Colonic mucosa (tissue), 4 donors: ENCODE measurements at places on chromosomes 5 and 9. TPM values are rescaled to one million over a fixed set of nuclear protein-coding genes. Genes with fewer than 3 reads are reported as not detected.

Gene EGFLAM
- 2.0 TPM for total RNA-seq

Gene GPR21
- total RNA-seq = 1.2 TPM

Gene IL13
- not detected for total RNA-seq

Gene ZBED3
- 10.2 TPM for total RNA-seq

Gene IFNA14
- not detected for total RNA-seq

Gene BTF3
- 610 TPM for total RNA-seq

- no peak overlapping the region for H3K4me3 ChIP-seq
- H3K4me1 ChIP-seq = no peaks in the 10 kb centered on the region
- no peaks in the 10 kb centered on the region for H3K36me3 ChIP-seq
- H3K27me3 ChIP-seq = no peaks in the 10 kb centered on the region
- DNase-seq = no peak
These were observed 21.4 kb upstream of the CEP78 start for GRCh38 chr9:78214492-78214891.

GRCh38 chr5:167731951-167732350 is 559.5 kb upstream of the WWC1 start:
- no peaks in the 10 kb centered on the region for H3K27me3 ChIP-seq
- no peak overlapping the region for H3K27ac ChIP-seq
- no peaks in the 10 kb centered on the region for H3K36me3 ChIP-seq
- DNase-seq = no peak

GRCh38 chr5:126811515-126812198 is 34.7 kb downstream of the LMNB1 start:
- peaks cover 6% of the 10 kb centered on the region for H3K36me3 ChIP-seq
- no peaks in the 10 kb centered on the region for H3K4me1 ChIP-seq
- H3K4me3 ChIP-seq = no peak overlapping the region
- peak overlapping the region; percentile 41 for H3K27ac ChIP-seq

- no peaks in the 10 kb centered on the region for H3K27me3 ChIP-seq
- H3K36me3 ChIP-seq = no peaks in the 10 kb centered on the region
- no peak overlapping the region for H3K27ac ChIP-seq
- DNase-seq = no peak
- H3K4me1 ChIP-seq = no peaks in the 10 kb centered on the region
- no peak overlapping the region for H3K4me3 ChIP-seq
These were observed 273.2 kb upstream of the TARS1 start for GRCh38 chr5:33167541-33167940.

DNA sequence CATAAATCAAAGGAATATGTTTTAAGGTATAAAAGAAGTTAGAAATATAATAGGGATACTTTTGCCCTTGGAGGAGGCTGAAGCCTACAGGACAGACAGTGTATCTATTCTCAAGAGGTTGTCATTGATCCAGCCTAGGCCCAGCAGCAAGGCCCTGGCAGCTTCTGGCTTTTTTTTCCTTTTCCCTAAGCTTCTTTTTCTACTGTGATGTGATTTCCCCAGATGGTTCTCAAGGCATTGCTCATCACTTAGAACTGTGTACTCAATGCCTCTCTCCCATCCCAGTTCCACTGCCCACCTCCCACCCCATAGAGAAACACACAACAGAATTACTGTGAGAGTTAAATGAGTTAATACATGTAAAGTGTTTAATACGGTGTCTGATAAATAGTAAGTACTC is 88.6 kb downstream of the SLC44A1 start:
- H3K27ac ChIP-seq = no peak overlapping the region
- no peak for DNase-seq
- no peaks in the 10 kb centered on the region for H3K4me1 ChIP-seq

GRCh38 chr5:55104036-55104772 is 1.8 kb downstream of the GZMA start:
- no peaks in the 10 kb centered on the region for H3K27me3 ChIP-seq

DNA sequence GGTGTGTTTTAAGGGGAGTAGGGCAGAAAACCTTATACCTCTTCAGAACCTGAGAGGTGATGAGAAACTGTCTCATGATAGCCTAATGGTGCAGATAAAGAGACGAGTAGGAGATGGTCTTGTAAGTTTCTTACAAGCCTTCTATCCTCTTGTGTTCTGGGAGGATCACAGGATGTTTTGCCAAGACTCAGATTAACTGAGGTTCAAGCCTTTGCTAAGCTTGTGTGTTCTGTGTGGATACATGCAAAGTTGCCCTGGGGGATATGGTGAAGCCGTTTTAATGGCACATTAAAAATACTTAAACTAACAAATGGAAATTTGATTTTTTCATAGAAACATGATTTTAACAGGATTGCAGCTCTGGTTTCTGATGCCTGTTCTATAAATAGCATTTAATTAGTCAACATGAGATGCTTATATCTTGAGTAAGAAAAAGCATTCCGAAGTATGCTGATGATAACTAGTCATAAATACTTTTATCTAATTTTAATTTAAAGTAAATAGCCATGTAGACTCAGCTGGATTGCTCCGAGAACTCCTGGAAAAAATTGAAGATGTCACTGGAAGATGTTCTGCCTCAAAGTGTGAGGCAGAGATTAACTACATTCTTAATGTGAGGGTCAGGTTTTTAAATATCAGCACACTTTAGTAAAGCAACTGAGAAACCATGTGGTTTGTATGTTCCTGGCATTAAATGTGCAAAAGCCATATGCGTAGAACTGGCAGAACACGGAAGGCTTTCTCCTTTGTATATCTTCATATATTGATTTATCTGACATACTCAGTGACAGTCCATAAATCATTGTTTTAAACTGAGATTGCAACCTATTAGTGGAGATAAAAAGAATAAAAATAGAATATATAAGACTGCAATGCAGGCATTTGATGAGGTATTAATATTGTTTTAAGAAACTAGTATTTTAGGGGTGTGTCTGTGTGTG is 53.7 kb downstream of the IPO11 start:
- no peaks in the 10 kb centered on the region for H3K27me3 ChIP-seq
- H3K27ac ChIP-seq = no peak overlapping the region
- H3K36me3 ChIP-seq = no peaks in the 10 kb centered on the region
- DNase-seq = no peak

DNA sequence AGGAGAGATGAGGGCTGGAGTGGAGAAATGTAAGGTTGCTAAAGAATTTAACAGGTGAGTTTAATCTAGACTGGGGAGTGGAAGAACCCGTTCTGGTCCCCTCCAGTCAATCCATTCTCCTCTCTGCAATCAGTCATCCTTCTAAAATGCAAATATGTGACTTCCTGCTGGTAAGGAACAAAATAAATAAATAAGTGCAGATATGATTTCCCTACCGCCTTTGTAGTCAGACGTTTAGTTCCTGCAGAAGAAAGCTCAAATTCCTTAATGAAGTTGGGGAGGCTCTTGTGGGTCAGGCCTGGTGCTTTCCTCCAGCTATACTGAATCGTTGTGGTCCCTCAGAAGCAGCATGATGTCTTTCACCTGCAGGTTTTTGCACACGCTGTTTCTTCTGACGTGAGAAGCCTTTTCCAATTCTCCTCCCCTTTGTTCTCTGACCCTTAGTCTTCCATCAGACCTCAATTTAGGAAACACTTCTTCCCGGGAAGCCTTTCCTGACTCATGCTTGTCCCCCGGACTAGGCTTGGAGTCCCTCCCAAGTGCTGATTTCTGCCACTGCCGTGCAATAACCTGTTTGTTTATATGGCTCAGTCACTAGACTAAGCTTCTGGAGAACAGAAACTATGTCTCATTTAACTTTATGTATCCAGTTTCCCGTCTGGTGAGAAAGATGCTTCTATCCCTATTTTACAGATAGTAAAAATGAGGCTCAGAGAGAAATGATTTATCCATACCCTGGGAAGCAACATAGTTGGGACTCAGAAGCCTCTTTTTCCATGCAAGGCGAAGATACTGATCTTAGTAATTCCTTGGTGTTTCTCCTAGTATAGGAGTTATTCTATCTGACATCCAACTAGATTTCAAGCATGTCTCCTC is 1.3 kb downstream of the ATP6V1G1 start:
- H3K4me1 ChIP-seq = peaks cover 9% of the 10 kb centered on the region
- H3K4me3 ChIP-seq = peak overlapping the region; percentile 82
- H3K36me3 ChIP-seq = no peaks in the 10 kb centered on the region
- peak overlapping the region; percentile 92 for H3K27ac ChIP-seq
